Osteoblast (primary cell): ENCODE measurements at places on chromosomes 12 and 14. TPM values are rescaled to one million over a fixed set of nuclear protein-coding genes. Genes with fewer than 3 reads are reported as not detected.

DNA sequence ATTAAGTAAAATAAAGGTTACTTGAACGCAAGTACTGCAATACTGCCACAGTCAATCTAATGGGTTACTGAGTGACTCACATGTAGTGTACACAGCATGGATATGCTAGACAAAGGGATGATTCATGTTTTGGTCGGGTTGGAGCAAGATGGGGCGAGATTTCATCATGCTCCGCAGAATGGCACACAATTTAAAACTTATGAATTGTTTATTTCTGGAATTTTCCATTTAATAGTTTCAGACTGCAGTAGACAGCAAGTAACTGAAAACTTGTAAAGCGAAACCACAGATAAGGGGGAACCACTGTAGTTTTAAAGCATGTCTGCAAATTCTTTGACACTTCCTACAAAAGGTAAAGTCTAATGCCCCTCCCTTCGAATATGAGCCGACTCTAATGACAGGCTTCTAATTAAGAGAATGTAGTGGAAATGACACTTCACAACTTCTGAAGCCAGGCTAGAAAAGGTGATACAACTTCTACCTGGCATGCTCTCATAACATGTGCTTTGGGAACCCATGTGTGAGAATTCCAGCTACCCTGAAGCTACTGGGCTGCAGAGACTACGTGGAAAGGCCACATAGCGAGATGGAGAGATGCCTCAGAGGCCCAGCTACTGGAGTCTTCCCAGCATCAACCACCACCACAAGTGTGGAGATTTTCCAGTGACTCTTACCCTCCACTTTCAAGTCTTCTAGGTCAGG is 13.9 kb upstream of the TCP11L2 start:
- no peak for DNase-seq
- no peaks in the 10 kb centered on the region for H3K27me3 ChIP-seq
- no peaks in the 10 kb centered on the region for H3K36me3 ChIP-seq

- H3K4me3 ChIP-seq, result no peak overlapping the region
- DNase-seq, result peak; percentile 52
- H3K4me1 ChIP-seq, result peaks cover 4% of the 10 kb centered on the region
- H3K36me3 ChIP-seq, result no peaks in the 10 kb centered on the region
- H3K27me3 ChIP-seq, result peaks cover 7% of the 10 kb centered on the region
These were observed 56.8 kb downstream of the SDR9C7 start for GRCh38 chr12:56877195-56878009.

DNA sequence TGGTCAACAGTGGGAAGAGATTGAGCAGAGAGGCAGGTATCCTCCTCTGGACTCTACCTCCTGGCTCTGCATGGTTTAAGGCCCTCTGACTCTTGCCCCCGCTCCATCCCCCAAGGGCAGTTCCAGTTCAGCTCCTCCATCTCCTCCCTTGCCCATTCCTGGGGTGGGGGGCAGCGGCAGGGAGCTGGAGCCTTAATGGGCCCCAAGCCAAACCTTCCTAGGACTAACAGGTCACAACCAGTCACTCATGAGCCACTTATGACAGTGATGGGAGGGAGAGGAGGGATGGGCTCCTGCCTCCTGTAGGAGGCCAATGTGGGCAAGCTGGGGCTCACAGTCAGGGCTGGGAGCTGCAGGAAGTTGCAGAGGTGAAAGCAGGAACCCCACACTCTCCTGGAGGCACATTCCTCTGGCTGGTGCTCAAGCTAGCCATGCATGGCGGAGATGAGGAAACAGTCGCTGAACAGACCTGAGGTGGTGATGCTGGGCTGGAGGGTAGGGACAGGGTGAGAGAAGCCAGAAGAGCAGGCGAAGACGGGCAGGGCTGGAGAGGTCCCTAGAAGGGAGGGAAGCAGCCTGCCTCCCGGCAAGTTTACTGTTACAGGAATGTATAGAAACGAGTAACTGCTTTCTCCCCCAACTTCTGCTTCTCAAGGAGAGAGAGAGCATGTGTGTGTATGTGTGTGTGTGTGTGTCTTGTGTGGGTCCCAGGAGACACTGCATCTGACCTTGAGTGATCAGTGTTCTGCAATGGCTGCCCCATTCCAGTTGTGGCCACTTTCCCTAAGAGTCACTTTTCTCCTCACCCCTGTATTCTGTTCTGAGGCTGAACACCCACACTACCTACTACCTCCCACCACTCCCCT is 5.0 kb upstream of the RAPGEF3 start:
- H3K27me3 ChIP-seq, result no peaks in the 10 kb centered on the region
- H3K36me3 ChIP-seq, result no peaks in the 10 kb centered on the region
- no peak overlapping the region for H3K27ac ChIP-seq
- DNase-seq, result no peak

DNA sequence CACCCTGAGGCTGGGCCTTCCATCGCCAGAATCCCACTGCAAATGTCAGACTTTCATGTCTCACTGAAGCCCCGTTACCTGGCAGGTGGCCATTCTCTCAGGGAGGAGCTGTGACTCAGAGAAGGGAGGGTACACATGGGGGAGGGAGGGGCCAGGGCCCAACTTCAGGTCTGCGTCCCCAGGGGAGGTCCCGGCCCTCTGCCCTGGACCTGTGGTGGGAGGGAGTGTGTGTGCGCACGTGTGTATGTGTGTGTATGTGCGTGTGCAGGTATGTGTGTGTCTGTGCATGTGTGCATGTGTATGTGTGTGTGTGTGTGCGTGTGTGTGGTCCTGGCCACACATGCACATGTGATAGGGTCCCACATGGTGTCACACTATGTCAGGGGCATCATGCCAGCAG is 50.9 kb downstream of the MVK start:
- no peak overlapping the region for H3K4me3 ChIP-seq
- no peaks in the 10 kb centered on the region for H3K4me1 ChIP-seq
- no peaks in the 10 kb centered on the region for H3K36me3 ChIP-seq
- no peak for DNase-seq
- peaks cover 20% of the 10 kb centered on the region for H3K27me3 ChIP-seq
- no peak overlapping the region for H3K27ac ChIP-seq

GRCh38 chr12:64268409-64268808 is 46.3 kb upstream of the KICS2 start:
- no peak for DNase-seq
- no peaks in the 10 kb centered on the region for H3K27me3 ChIP-seq
- no peak overlapping the region for H3K27ac ChIP-seq
- H3K4me3 ChIP-seq, result no peak overlapping the region
- H3K36me3 ChIP-seq, result no peaks in the 10 kb centered on the region

DDHD1 gene
- 30.0 and 38.0 TPM in 2 replicates for total RNA-seq

DNA sequence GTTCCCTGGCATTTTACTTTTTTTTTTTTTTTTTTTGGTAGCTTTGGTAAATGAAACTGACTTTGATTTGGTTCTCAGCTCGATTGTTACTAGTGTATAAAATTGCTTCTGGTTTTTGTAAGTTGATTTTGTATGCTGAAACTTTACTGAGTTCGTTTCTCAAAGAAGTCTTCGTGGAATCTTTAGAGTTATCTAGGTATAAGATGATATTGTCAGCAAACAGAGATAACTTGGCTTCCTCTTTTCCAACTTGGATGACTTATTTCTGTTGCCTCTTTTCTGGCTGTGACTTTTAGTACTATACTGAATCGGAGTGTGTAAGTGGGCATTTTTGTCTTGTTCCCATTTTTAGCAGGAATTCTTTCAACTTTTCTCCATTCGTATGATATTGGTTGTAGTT is 28.1 kb downstream of the USP15 start:
- H3K4me1 ChIP-seq, result peaks cover 19% of the 10 kb centered on the region
- no peak overlapping the region for H3K4me3 ChIP-seq
- H3K36me3 ChIP-seq, result no peaks in the 10 kb centered on the region
- no peak for DNase-seq
- H3K27ac ChIP-seq, result no peak overlapping the region

DNA sequence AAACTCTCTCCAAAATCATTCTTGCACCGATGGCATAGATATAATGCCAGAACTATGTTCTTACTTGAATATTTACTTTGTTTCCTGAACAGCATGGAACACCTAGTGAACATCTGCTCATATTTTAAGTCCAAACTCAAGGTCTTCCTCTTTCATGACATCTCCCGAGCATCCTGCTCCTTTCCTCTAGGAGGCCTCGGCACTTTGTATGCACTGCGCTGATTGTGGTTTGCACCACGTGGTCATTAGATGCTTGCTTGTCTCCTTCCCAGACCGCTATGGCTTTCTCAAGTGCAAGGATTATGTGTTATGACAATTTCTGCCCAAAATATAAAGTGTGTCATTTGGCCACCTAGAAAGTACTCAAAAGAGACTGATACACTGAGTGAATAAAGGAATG is 912.0 kb downstream of the GALC start:
- H3K36me3 ChIP-seq, result no peaks in the 10 kb centered on the region
- no peak overlapping the region for H3K27ac ChIP-seq
- DNase-seq, result no peak
- H3K27me3 ChIP-seq, result no peaks in the 10 kb centered on the region
- no peak overlapping the region for H3K4me3 ChIP-seq

GRCh38 chr12:68932961-68933893 is at the start of gene CPM:
Gene CPM, minus strand, starts transcription at chr12:68933171. Its CDS starts 334 bp downstream, at chr12:68932837.
- DNase-seq, result peak; percentile 96
- H3K4me3 ChIP-seq, result peak within 1 kb of the TSS; percentile 80
- H3K27ac ChIP-seq, result peak within 1 kb of the TSS; percentile 37
- no peaks in the 10 kb centered on the region for H3K36me3 ChIP-seq

GDF3 gene
- not detected in 2 replicates for total RNA-seq

ACSS3 gene
- 22.4 and 35.4 TPM in 2 replicates for total RNA-seq

GRCh38 chr14:52258783-52259182 is 8.7 kb upstream of the PTGDR start:
- no peak for DNase-seq
- no peaks in the 10 kb centered on the region for H3K4me1 ChIP-seq
- no peaks in the 10 kb centered on the region for H3K36me3 ChIP-seq
- no peak overlapping the region for H3K27ac ChIP-seq

DNA sequence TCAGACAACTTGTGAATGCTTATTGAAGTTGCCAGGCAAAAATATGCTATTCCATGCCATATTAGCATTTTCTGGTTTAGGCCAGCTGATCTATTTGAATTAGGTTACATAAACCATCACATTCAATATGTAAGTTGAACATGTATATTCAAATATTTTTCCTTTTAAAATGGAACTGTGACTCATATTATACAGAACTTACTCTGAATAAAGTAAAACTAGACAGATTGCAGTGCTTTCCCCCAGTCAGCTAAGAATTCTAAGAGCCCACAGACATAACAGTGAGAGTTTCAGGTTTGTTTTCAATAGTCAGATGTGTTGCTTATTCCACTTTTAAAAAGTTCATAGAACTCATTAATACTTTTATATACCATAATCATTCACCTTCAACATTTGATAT is 119.8 kb downstream of the MGST1 start:
- no peak for DNase-seq
- H3K4me3 ChIP-seq, result no peak overlapping the region

C14orf132 gene
- total RNA-seq, result 40.2 and 41.5 TPM in 2 replicates

TAS2R10 gene
- total RNA-seq, result 1.1 and 1.8 TPM in 2 replicates

GRCh38 chr12:103336940-103337339 is 158.8 kb downstream of the C12orf42 start:
- H3K4me1 ChIP-seq, result no peaks in the 10 kb centered on the region
- no peak for DNase-seq
- no peaks in the 10 kb centered on the region for H3K27me3 ChIP-seq
- no peak overlapping the region for H3K27ac ChIP-seq

DNA sequence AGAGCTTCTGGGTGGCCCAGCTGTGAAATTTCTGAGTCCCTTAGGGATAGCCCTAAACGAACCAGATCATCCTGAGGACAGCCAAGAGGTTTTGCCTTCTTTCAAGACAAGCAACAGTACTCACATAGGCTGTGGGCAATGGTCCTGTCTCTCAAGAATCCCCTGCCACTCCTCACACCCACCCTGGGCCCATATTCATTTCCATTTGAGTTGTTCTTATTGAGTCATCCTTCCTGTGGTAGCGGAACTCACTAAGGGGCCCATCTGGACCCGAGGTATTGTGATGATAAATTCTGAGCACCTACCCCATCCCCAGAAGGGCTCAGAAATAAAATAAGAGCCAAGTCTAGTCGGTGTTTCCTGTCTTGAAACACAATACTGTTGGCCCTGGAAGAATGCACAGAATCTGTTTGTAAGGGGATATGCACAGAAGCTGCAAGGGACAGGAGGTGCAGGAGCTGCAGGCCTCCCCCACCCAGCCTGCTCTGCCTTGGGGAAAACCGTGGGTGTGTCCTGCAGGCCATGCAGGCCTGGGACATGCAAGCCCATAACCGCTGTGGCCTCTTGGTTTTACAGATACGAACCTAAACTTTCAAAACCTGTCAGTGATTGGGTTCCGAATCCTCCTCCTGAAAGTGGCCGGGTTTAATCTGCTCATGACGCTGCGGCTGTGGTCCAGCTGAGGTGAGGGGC is 38.9 kb downstream of the DAD1 start:
- no peak overlapping the region for H3K4me3 ChIP-seq
- H3K36me3 ChIP-seq, result no peaks in the 10 kb centered on the region
- no peak for DNase-seq
- no peak overlapping the region for H3K27ac ChIP-seq

ITGB7 gene
- 0.88 and 1.1 TPM in 2 replicates for total RNA-seq

RPS29 gene
- 3,421 and 4,153 TPM in 2 replicates for total RNA-seq

- peaks cover 6% of the 10 kb centered on the region for H3K4me1 ChIP-seq
- no peaks in the 10 kb centered on the region for H3K36me3 ChIP-seq
- H3K4me3 ChIP-seq, result no peak overlapping the region
- no peak overlapping the region for H3K27ac ChIP-seq
- DNase-seq, result peak; percentile 73
- H3K27me3 ChIP-seq, result peaks cover 33% of the 10 kb centered on the region
These were observed 1.9 kb downstream of the CARMIL3 start for GRCh38 chr14:24053548-24054323.

DNA sequence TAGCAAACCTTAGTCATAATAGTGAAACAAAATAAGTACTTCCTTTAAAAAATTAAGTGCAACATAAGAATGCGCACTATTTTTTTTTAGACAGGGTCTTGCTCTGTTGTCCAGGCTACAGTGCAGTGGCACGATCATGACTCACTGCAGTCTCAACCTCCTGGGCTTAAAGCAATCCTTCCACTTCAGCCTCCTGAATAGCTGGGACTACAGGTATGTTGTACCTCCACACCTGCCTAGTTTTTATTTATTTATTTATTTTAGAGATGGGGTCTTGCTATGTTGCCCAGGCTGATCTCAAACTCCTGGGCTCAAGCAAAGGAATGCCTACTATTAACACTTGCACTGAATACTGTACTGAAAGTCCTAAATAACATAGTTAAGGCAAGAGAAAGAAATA is 93.8 kb downstream of the NUMB start:
- no peaks in the 10 kb centered on the region for H3K27me3 ChIP-seq
- H3K27ac ChIP-seq, result no peak overlapping the region
- DNase-seq, result no peak
- H3K4me3 ChIP-seq, result no peak overlapping the region

- peaks cover 24% of the 10 kb centered on the region for H3K4me1 ChIP-seq
- peak overlapping the region; percentile 90 for H3K4me3 ChIP-seq
- no peaks in the 10 kb centered on the region for H3K36me3 ChIP-seq
- peak overlapping the region; percentile 99 for H3K27ac ChIP-seq
These were observed 910 bp upstream of the SRP54 start for GRCh38 chr14:34981743-34982420.
